Stimulated activated CD8-positive, alpha-beta memory T cell treated with anti-CD3 and anti-CD28 coated beads, Interleukin-15, amount 100 ng/mL, for 24 hours (primary cell): ENCODE measurements at places on chromosomes 16 and 17.

GRCh38 chr16:72199761-72200337, 27.9 kb upstream of the PMFBP1 start:
- DNase-seq = no peak

DNA sequence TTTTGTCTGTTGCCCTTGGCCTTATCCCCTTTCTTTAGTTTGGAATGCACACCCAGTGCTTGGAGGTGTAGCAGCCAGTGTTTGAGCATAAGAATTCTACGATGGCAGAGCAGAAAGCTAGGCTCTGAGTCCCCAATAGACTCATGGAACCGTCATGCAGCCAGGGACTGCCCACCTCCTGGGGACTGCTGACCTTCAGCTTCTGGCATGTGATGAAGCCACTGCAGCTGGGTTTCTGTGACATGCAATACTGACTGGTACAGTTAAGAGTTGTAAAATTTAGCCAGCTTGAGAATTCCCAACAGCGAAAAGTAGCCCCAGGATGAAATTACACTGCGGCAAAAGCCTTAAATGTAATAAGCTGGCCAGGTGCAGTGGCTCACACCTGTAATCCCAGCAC, 9.0 kb upstream of the MAP3K14 start:
- no peak for DNase-seq

- no peak for DNase-seq
Measured at GRCh38 chr17:80637048-80637781, 92.6 kb downstream of the RPTOR start.

GRCh38 chr16:12646490-12647274, 157.0 kb downstream of the CPPED1 start:
- no peak for DNase-seq

- DNase-seq = no peak
Measured at GRCh38 chr16:89325861-89326471, 108.5 kb downstream of the ZNF778 start.
